CD4-positive, alpha-beta T cell treated with Interferon gamma for 1 hour (primary cell): ENCODE measurements at places on chromosomes 12 and 14.

- DNase-seq: no peak
These were observed 29.3 kb downstream of the TGFB3 start for GRCh38 chr14:75952489-75952888.

DNA sequence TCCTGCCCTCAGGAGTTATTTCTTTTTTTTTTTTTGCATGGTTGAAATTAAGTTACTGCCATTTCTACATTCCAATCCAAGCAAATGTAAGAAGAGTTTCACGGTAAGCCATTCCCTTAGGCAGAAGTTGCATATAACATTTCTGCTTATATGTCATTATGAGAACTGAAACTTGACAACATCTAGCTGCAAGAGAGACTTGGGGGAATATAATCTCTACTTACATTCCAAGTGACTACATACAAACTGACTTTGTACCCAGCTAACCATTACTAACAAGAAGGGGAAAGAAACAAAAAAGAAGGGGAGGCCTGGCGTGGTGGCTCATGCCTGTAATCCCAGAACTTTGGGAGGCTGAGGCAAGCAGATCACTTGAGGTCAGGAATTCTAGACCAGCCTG, 7.3 kb upstream of the RESF1 start:
- DNase-seq: no peak

GRCh38 chr12:122403115-122403770, 19.2 kb downstream of the CLIP1 start:
- no peak for DNase-seq

DNA sequence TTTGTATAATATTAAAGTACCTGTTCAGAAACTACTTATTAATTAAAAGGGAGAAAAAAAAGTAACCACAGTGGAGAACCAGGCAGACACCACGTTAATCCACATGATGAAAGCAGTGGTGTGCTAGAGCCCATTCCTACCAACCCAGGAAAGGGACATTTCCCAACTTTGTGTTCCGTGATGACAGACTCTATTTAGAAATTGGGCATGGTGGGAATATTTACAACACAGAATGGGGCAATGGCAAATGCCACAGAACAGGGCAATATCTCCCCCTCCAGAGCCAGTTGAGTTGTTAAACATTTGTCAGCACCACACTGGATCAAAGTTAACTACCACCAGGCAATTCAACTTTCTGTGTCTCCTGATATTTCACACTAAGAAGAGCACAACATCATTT, 1.2 kb upstream of the HIGD1C start:
- DNase-seq: no peak

DNA sequence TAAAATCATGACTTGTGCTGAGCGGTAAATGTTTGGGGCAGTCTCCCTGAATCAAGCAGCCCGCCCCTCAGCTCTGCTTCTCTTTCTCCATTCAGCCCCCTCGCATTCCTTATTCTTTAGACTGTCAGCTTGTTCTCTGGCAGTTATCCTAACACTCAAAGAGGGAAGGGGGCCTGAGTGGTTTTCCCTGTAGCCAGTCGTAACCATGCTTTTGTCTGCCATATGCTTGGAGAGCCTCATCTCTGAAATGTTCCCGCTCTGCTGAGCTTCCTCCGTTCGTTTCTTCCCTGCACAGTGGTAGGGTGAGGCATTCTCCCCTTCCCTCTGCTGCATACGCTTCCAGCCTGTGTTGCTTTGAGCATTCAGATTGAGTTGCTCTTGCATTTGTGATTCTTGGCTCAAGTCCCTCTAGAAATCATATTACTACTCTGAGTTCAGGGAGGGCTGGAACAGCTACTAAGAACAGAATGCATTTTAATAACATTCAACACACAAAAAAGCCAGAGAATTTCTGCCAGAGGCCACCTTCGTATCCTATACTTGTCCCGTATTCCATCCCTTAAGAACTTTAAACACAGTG, 119.7 kb downstream of the FBXL14 start:
- DNase-seq: no peak

- no peak for DNase-seq
These were observed 265.5 kb upstream of the GRIP1 start for GRCh38 chr12:66944365-66944764.
